ENCODE measurements at places on chromosomes 13 and 19.
A peak's percentile ranks its signal among the peaks of the same experiment; 100 is the strongest.

DNA sequence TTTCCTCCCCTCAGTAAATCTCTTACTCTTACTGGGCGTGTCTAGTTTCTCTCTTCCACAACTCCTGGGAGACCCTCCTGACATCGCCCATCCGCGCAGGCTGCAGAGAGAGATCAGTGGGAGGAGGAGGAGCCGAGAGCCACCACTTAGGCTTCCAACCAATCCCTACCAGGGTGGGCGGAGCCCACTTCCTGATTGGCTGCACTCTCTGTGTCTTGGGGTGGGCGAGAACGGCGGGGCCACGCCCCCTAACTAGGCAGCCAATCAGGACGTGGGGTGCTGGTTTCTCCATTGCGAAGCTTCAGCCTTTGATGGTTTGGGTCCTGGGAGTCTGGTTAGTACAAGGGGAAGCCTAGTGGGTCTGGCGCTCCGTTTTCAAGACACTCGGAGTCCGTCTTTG lies at the start of gene PMIS2:
TSS of gene PMIS2 (plus strand) at position 326 of the 400 bp plus-strand sequence. CDS start 87 bp downstream, outside the sequence.
- ATAC-seq: no peak

GRCh38 chr19:3671680-3672574 lies 28.3 kb downstream of the PIP5K1C start:
- no peak for ATAC-seq

DNA sequence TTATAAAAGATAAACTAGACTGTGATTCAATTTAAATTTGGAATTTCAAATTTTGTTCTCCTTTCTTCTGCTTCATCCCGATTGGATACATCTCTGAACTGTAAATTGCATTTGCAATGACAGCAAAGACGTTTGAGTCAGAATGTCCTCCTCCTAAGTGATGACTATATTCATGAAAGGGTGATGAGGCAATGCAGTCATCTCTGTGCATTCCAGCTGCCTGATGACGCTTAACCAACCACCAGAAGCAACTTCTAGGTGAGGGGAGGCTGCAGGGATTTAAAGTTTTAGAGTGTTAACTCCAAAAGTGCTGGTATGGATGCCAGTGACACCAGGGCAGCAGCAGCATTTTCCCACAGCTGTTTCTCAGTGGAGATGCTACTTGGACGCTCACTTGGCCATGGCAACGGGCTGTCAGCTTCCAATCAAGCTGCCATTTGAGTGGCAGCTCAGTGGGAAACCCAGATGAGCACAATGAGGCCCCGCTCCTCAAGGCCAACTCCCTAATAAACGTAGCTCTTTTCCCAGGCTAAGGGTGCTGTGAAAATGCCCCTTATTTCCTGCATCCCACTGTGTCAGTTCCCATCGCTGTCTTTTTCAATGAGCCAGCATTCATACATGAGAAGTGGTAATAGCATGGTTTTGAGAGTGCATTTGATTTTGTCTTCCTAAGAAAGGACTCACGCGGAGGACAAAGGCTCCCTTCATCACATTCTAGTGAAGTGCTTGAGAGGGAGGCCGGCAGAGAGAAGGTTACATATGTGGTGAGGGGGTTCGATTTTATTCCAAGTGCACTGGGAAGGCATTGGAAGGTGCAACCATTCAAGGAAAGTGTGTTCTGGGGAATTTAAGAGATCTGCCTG lies 45.2 kb upstream of the AMER2 start:
- no peak for ATAC-seq

GRCh38 chr19:2495130-2495641 lies 19.3 kb downstream of the GADD45B start:
- peak; percentile 68 for ATAC-seq

DNA sequence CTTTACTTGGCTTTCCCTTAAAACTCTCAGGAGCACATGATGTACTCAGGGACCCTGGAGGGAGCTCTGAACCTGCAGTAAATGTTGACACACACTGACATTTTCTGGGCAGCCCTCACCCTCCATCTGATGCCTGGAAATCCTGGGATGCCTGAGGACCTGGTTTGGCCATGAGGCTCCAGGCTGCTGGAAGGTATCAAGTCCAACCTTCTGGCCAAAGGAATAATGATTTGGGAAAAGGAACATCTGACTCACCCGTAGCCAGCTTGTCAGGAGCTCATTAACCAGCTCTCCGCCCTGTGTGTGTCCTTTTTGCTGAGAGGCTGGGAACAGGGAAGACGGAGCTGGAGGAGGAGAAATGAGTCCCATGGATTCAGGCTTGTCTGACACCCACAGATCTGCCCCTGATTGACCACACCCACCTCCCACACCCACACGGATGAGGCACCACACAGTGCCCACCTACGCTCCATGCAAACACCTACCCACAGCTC lies 10.3 kb downstream of the ZNF558 start:
- ATAC-seq: no peak

DNA sequence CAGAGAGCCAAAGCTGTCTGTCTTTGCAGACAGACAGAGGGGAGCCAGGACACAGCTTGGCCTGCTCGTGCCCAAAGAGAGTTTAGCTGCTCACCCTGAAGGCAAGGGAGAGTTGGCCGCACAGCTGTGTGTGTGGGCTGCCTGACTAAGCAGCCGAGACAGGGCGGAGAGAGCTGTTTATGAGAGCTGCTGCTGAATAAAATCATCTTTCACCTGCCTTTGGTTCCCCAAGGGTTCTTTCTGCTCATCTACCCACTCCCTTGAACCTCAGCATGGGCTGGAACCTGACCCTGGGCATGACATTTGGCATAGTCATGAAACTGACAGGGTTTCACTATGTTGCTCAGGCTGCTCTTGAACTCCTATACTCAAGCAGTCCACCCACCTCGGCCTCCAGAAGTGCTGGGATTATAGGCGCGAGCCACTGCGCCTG lies 98.2 kb downstream of the RBM26 start:
- peak; percentile 53 for ATAC-seq

- ATAC-seq: no peak
These were observed 86.2 kb downstream of the CAB39L start for GRCh38 chr13:49357694-49358093.

DNA sequence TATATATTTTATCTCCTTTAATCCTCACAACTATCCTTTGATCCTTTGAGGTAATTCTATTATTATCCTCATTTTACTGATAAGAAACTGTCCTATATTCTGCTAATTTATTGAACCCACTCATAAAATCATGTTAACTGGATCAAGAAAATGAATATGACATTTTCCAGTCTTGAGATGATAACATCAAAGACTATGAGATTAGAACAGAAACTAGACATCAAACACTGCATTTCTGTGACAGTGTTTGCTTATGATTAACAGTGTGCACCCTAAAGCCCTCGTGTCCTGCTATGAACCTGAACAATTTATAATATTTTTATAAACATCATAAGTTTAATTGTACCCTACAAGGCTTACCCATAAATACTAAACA lies 96.3 kb downstream of the TBC1D4 start:
- no peak for ATAC-seq

DNA sequence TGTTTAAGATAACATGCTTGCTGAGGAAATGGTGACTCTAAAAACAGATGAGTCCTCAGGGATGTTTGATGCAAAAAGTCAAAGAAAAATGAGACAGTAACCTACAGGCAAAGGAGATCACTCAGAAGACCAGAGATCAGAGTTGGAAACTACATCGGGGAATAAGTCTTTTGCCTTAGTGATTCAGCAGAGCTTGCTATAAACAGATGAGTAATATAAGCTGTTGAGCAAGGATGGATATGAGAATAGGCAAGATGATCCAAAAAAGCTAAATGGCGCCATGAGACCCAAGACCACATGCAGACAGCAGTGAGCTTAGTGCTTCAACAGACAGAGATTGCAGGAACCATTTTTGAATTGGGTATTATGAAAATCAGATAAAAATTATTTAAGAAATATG lies 168.6 kb downstream of the POSTN start:
- no peak for ATAC-seq

- no peak for ATAC-seq
These were observed 408.3 kb downstream of the ZNF536 start for GRCh38 chr19:30780456-30780855.

- no peak for ATAC-seq
These were observed 94.1 kb downstream of the PCCA start for GRCh38 chr13:100182900-100183490.

DNA sequence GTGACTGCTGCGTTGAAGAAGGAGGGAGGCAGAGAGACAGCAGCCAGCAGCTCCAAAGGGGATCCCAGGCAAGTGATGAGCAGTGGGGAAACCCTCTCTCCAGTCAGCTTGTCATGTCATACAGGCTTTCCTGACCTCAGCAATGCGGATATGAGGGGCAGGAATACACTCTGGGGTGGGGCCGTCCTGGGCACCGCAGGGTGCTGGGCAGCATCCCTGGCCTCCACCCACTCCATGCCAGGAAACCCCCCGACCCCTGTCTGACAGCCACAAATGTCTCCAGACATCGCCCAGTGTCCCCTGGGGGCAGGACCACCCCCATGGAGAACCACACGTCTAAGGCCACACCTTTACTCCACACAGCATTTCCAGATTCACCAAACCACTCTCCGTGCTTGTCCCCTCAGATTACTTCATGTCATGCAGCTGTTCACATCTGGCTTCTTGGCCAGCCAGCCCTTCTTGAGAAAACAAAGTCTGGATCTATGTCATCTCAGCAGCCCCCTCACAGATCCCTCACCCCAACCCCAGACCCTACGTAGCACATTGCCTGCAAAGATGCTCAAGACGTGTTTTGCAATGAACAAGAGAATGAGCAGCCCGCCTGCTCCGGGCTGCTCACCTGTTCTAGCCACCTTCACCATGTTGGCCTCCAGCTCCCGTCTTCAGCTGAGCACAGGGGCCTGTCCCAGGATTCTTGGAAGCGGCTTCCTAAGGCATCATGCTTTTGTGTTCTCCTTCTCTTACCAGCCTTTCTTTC lies 46.5 kb downstream of the RFX2 start:
- no peak for ATAC-seq

- ATAC-seq: no peak
These were observed 5.7 kb upstream of the ATF5 start for GRCh38 chr19:49923055-49924003.

DNA sequence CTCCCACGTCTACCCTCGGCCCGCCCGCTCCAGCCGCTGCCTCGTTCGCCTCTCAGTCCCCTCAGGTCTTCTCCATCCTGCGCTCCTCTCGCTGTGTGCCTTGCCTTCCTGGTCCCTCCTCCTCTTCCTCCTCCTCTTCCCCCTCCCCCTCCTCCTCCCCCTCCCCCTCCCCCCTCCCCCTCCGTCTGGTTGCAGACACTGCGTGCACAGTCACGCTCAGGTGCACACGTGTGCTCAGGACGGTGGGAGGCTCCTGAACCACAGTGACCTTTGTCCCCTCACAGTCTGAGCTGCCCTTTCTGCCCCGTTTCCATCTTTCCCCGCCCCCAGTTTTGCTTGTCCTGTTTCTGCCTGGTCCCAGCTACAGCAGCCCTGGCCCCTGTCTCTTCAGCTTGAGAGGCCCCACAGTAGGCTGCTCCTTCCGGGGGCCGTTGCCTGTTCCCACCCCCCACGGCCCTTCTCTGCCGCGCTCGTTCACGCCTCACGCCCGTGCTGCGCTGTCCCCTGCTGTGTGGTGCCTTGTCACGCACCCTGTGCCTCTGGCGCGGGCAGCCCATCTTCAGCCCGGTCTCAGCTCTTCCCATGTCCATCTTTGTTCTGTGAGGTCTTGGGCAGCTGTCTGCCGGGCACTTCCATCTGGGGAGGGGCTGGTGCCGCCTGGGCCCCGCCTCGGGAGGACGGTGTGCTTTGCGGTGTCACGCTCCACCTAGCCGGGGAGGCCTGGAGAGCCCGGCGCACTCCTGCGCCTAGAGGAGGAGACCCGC lies 13.8 kb upstream of the RPS15 start:
- ATAC-seq: peak; percentile 24

GRCh38 chr19:13744174-13744573 lies 20.1 kb upstream of the MRI1 start:
- no peak for ATAC-seq

DNA sequence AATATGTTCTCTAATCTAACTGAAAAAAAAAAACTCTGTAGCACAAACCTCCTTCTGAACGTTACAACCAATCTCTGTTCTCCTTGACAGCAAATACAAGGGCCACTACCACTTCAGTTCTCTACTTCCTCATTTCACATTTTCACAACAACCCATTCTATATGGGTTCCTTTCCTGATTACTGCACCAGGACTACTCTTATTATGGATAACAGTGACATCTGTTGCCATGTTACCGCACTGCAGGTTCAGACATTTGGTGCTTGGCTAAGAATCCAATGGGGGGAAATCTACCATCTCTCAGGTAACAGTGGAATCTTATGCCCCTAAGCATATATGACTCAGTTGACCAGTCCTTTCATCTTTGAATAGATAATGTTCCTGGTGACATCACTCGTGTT lies 11.6 kb upstream of the FPR3 start:
- ATAC-seq: no peak

Measured in esophagus mucosa (tissue), 1 donor.